Epithelial cell of proximal tubule (primary cell): ENCODE measurements at places on chromosomes 6 and 20. TPM values are rescaled to one million over a fixed set of nuclear protein-coding genes. Genes with fewer than 3 reads are reported as not detected.

CLDN20 gene
- not detected in 2 replicates for total RNA-seq

PDE10A gene
- 6.9 TPM in 2 replicates for total RNA-seq

NFKBIL1 gene
- 11.8 and 17.8 TPM in 2 replicates for total RNA-seq

LCA5 gene
- total RNA-seq, result 1.5 and 1.7 TPM in 2 replicates

MLIP gene
- not detected in 2 replicates for total RNA-seq

- DNase-seq, result no peak
These were observed 454.5 kb upstream of the ID4 start for GRCh38 chr6:19382676-19383075.

DNA sequence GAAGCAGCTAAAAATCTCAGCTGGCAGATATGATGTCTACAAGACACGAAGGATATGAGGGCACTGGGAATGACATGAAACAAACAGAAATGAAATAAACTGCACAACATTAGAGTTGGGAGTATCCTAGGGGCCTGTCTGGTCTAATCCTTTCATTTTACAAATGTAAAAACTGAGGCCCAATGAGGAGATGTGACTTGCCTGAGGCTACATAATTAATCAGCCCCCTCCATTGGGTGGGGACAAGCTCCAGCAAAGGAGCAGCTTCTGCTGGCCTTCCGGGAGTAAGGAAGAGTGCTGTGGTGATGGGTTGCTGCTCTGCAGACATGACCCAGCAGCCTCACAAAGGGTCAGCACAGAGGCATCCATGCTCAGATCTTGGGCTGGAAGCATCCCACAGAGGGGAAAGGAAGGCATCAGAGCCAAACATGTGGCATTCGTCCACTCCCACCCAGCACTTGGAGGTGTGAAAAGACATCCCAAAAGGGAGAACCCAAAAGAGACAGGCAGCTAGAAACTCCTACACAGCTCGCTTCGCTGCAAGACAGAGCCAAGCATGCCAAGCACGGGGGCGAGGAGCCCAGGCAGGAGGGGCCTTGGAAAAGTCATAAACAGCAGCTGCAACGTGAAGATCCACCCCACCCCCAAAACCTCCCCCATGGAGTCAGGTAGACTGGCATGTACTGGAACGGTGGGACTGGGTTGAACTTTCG, 183.7 kb downstream of the UNC5CL start:
- DNase-seq, result no peak

DNA sequence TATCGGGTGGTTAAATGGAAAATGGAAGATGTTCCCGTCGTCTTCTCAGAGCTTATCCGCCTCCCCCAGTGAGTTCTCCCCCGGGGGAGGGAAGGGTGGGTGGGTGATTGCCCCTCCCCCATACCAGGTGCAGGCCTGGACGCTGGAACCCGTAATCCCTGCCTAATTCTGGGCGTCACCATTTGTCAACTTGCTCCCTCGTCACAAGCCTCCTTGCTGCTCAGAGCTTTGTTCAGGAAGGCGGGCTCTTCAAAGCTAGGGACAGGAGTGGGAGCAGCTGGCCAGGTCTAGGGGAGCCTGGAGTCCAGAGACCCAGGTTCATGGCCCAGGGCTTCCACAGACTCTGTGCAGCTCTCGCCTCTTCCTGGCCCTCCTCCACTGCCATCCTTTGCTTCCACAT, 25.6 kb downstream of the CDH22 start:
- DNase-seq, result no peak

GRCh38 chr6:33546766-33547165, 33.3 kb downstream of the BAK1 start:
- no peak for DNase-seq

- no peak for DNase-seq
These were observed 157.7 kb downstream of the VEGFA start for GRCh38 chr6:43927532-43928210.
